ENCODE measurements at places on chromosomes 4 and X.

DNA sequence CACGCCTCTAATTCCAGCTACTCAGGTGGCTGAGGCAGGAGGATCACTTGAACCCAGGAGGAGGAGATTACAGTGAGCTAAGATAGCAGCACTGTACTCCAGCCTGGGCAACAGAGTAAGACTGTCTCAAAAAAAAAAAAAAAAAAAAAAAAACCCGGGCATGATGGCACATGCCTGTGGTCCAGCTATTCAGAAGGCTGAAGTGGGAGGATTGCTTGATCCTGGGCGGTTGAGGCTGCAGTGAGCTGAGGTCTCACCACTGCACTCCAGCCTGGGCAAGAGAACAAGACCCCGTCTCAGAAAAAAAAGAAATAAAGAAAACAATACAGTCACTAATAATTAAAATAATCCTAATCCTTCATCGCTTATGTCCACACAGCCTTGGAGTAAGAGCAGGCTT lies 68.1 kb downstream of the APBB2 start:
- DNase-seq: no peak

GRCh38 chrX:17802756-17803155 lies 58.3 kb downstream of the RAI2 start:
- DNase-seq: no peak

- no peak for DNase-seq
Measured at GRCh38 chrX:70525733-70526132, 81.1 kb downstream of the DLG3 start.

- no peak for DNase-seq
Measured at GRCh38 chr4:152247271-152247975, 288.5 kb downstream of the FBXW7 start.

DNA sequence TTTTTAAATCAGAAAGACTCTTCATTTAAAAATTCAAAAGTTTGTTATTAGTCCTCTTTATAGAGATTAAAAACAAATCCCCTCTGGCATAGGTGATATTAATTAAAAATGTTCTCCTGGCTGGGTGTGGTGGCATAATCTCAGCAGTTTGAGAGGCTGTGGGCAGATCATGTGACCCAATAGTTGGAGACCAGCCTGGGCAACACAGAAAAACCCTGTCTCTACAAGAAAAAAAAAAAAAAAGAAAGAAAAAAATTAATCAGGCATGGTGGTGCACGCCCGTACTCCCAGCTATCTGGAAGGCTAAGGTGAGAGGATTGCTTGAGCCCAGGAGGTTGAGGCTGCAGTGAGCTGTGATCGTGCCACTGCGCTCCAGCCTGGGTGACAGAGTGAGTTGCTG lies 38.9 kb downstream of the RASGEF1B start:
- DNase-seq: no peak

GRCh38 chrX:134821370-134821769 lies 163.1 kb upstream of the PLAC1 start:
- DNase-seq: no peak

Data from stimulated activated CD4-positive, alpha-beta T cell treated with anti-CD3 and anti-CD28 coated beads, Interleukin-15, amount 100 ng/mL, for 1 hour (primary cell).